Choroid plexus epithelial cell (primary cell): ENCODE measurements at places on chromosomes 7 and 10.

DNA sequence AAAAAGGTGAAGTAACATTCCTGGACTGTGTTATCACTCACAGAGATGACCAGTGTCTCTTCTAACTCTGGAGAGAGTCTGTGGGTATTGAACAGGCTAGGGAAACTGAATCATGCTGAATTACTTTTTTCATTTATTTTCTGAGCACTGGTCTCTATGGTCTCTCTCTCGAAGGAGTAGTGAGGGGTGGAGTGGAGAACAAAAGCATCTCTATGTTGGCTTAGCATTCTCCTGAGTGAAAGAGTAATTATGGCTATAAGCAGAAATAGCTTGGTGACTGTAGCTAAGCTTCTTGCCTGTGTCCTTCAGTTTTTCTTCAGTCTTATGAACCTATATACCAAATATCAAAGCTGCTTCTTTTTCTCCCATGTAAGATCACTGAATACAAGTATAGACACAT lies 64.6 kb upstream of the PTN start:
- DNase-seq = no peak

DNA sequence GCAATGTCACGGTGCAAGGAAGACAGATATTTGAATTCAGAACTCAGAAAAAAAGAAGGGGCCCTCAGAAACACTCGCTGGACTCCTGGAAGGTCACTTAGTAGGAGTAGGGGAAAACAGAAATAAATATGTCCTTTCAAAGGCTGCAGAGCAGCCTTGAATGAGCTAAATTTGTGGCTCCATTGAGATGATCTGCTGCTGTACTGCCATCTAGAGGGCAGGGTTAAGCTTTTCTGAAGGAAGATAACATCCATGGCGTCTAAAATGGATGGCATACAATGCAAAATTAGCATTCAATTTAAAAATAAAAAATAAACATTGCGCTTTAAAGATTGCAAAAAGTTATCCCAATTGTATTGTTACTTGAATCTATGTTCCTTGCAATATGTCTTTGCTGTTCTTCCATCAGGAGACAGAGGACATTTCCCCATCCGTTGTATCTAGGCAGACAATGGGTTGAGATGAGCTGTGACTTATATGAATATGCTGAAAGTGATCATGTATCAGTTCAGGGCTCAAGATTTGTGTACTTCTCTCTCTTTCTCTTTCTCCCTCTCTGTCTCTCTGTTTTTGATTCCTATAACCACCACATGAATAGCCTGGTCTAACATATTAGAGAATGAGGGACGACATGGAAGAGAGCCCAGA lies 642.2 kb downstream of the SH2D4B start:
- peak; percentile 1 for DNase-seq

DNA sequence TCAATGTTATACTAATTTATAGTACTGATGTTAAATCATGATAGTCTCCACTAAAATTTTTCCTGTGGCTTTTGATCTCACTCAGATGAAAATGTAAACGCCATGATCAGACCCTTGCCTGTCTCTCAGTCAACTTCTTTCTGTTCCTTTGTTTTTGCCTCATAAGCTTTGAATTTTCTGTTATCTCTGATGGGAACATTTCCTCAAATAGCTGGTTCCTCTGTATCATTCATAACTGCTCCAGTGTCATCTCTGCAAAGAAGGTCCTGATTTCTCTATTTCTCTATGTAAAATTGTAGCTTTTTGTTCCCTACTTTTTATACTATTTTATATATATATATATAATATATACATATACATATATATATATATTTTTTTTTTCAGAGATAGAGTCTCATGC lies 67.5 kb downstream of the GPR141 start:
- no peak for DNase-seq

DNA sequence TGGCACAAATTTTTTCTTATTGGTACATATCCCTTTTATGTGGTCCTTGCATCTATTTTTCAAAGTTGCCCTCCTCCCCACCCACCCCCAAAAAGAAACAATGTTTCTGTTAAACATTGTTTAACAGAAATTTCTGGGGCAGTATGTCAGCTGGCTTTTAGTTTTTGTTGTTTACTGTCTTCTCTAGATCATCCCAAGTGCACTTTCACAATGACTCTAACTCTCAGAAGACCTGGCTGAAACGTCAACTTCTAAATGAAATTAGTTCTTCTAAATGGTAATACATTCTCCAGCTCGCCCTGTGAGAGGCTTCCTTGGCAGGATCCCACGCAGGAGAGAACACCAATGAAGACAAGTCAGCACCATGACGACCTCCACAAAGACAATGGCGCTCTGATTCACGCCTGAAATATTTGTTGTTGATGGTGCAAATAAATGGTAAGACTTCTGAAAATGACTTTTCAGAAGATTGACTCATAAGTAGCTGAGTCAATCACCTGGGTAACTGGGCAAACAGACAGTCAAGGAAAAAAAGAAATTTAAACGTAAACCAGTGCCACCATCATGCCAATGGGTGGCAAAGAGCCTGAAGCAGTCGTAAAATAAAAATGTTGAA lies 293.7 kb downstream of the FZD1 start:
- DNase-seq = peak; percentile 56

- DNase-seq = no peak
Observed at GRCh38 chr7:100352984-100353684, 4.8 kb upstream of the PILRB start.
